ENCODE measurements at places on chromosomes 6 and 20.

DNA sequence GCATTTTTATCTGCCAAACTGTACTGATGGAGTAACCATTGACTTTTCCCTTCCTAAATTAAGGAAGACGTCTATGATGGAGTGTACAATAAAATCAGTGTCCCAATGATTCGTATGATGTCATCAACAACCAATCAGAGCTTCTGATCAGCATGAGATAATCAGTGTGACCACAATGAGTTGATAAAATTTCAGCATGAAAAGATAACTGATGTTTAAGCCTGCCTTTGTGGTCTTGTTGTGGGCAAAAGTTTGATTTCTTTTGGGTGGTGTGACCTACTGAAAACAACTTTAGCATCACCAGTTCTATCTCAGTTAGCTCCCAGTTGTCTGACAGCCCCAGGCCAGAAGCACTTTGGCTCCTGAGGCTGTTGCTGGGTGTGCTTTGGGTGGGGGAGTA is 3.3 kb downstream of the PCIF1 start:
- DNase-seq: no peak

DNA sequence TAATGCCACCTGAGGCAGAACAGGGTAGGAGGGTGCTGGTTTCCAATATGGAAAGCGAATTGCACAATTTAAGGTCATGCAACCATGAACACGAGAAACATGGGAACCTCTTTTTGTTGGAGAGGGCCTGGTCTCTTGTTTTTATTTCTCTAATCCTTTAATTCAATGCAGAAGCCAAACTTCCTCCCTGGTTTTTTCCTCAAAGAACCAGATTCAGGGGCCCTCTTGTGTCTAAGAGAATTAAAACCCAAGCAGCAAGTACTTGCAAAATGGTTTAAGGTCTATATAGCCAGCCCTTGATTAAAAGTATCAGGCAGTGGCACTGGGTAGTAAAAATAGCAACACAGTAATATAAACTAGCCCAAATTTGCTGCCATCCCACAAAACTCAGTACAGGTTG is 19.5 kb downstream of the GSTA4 start:
- no peak for DNase-seq

DNA sequence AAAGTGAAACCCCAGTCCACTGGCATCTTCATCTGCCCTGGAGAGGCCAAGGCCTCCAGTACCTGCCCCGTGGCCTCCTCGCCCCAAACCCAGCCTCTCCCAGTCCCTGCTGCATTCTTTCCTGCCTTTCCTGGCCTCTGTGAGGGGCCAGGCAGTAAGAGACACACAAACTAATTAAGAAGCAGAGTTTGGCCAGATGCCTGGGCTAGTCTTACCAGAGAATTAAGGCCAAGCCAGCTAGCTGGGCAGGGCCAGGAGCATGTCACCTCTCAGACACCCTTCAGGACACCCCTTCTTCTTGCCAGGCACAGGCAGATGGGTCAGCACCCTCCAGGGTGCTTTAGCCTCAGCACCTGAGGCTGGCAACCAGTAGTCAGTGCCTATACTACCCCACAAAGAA is 2.4 kb downstream of the MDGA1 start:
- no peak for DNase-seq

DNA sequence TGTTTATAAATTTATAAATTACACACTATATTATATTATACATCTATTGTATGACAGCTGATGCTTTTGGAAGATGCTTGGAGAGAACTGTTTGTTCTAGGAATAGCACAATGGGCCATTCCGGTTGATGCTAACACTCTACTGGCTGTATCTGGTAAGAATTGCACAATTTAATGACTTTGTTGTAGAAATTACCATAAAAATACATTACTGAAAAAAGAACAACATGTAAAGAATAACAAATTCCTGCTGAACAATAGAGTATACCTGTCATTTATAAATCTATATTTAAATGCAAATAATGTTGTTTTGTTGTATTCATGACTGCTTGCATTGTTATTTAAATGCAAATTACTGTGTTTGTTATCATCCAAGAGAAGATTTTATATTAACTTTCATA is 14.4 kb downstream of the NR2E1 start:
- DNase-seq: no peak

- DNase-seq: no peak
Measured at GRCh38 chr6:8785223-8785622, 349.9 kb upstream of the SLC35B3 start.

DNA sequence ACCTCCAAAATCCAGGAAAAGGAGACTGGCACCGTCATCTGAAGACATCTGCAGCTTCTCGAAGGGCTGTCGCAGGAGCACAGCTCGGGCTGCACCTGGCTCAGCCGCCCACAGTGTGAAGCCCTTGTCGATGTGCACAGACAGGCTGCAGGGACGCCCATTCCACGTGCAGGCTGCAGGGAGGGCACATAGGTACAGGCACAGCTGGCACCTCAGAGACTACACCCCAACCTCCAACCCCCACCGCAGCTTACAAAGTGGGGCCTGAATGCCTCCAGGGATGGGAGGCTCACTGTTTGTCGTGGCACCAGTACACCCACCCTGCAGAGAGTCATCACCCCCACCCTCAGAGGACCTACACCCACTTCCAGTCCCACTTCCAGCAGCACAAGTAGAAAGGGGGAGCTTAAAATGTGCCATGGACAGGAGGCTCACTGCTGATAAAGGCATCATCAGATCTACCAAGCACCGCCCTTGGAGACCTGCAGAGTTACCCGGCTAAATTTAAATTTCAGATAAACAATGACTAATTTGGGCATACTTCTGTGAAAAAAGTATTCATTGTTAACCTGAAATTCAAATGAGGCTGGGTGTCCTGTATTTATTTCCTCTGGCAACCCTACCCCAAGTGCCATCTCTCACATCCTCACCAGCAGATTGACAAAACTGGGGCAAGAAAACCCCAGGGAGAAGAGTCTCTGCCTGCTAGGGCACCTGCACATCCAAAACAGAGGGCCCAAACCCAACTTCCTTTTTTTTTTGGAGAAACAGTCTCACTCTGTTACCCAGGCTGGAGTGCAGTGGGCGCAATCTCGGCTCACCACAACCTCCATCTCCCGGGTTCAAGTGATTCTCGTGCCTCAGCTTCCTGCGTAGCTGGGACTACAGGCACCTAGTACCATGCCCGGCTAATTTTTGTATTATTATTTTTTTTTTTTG is 7.7 kb upstream of the CDK5RAP1 start:
- no peak for DNase-seq

DNA sequence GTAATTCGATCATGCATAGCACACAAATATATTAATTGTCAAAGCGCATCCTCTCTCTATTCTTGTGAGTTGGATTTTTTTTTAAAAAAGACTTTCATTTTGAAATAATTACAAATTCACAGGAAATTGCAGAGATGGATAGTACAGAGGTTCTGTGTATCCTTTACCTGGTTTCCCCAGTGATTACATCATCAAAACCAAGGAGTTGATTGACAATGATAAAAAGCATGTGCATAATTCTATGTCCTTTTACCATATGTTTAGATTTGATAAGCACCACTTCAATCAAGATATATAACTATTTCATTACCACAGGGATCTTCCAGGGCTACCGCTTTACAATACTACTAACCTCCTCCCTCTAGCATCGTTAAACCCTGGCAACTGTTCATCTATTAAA is 40.2 kb downstream of the CCN2 start:
- DNase-seq: no peak

DNA sequence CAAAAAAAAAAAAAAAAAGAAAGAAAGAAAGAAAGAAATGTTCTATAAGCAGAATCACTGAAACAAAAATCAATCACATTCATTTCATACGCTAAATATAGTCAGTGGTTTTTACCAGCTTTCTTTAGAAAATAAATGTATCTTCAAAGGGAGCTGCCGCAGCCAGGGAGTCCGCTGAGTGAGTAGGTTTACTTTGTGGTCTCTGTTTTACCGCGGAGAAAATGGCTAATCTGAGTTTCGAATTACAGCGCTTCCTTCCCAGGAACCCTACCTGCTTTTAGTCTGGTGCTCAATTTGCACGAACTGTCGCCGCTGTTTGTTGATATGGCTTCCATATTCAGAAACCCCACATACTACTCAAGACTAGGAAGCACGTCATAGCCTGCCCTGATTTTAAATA is 102.4 kb downstream of the TFAP2A start:
- DNase-seq: no peak

DNA sequence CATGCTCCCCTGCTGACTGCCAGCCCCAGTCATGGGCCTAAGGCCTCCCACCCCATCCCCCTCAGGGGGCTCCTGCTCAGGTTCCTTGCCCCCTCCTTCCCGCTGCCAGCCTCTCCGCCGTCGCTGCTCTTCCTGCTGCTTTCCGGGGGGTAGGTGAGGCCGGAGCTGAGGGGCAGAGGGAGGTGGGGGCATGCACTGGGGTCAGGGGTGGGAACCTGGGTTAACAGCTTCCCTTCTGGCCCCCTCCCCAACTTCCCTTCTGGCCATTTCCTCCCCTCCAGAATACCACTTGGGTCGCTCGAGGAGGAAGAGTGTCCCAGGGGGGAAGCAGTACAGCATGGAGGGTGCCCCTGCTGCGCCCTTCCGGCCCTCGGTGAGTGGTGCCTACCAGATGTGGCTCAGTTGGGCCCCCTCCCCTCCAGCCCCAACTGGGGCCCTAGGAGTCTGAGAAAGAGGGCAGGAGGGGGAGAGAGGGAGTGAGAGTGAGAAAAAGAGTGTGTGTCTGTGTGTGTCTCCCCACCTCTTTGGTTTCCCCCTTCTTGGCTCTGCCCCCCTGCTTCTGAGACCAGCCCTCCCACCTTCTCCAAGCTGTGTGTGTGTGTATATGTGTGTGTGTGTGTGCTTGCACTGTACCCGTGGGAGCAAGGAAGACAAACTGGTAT is 12.1 kb downstream of the SYNGAP1 start:
- no peak for DNase-seq

DNA sequence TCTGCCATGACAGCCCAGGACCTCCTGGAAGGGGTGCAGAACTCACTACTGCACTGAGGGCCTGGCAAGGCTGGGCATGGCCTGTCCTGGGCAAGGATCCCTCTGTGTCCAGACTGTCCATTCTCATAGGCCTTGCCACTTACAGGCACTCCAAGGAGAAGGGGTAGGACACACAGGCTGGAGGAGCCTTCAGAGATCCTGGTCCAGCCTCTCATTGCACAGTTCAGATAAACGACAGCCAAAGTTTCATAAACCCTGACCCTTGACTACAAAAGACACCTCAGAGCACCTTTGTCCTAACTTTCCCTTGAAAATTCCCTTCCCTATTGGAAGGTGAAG is 19.6 kb downstream of the TGM3 start:
- no peak for DNase-seq

DNA sequence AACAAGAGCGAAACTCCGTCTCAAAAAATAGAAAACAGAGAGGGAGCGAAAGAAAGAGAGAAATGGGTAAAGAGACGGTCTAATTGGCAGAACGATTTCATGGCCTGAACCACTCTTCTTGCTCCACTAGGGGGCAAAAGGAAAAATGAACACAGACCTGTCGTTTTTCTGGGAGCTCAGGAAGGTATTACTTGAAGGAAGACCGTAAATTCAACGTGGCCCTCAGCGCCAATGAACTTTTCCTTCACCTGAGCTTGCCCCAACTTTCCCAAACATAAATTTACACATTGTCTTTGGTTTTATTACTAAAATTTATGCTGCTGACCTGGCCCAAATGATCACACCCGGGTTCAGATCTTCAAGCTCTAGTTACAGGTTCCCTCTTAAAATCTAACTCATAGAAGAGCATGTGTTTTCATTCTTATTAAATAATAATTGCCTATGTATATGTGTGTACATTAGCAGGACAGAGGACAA is 67.3 kb downstream of the ATP9A start:
- no peak for DNase-seq

DNA sequence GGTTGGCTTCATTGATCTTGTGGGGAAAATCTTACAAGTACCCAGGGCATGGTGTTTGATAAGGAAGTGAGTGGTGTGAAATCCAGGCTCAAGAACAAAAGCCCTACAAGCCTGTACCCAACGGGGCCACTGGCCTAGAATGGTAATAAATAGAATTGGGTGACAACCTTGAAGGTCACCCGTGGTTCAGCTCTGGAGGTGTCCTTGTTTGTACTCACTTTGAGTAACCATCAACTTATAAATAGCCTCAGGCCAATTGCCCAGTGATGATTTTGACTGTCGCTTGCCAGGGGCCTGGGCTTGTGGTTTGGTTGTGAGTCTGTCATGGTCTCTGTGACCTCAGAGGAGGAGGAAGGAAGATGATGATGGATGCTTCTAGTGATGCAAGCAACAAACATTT is 87.8 kb downstream of the PHACTR3 start:
- no peak for DNase-seq

GRCh38 chr6:165835410-165835851 is 172.4 kb upstream of the PDE10A start:
- no peak for DNase-seq

GRCh38 chr20:46757754-46758678 is 48.6 kb downstream of the SLC2A10 start:
- DNase-seq: no peak

DNA sequence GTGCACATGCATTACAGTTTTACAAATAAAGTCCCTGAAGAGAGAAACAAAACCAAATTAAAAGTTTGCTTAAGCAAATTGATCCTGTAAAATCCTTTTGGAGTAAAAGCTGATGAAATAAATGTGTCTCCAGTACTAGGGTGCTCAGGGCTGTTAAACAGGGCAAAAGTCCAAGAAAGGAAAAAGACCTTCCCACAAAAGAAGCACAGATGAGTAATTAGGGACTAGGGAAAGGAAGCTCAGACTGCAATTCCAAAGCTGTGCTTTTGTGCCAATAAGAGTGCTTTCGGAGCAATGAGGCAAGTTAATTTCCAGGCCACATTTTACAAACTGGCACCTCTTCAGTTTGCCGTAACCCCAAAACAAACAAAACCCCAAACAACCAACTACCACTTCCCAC is 10.4 kb upstream of the RNF182 start:
- DNase-seq: no peak

GRCh38 chr6:152206072-152206818 is 398.8 kb downstream of the ESR1 start:
- no peak for DNase-seq

DNA sequence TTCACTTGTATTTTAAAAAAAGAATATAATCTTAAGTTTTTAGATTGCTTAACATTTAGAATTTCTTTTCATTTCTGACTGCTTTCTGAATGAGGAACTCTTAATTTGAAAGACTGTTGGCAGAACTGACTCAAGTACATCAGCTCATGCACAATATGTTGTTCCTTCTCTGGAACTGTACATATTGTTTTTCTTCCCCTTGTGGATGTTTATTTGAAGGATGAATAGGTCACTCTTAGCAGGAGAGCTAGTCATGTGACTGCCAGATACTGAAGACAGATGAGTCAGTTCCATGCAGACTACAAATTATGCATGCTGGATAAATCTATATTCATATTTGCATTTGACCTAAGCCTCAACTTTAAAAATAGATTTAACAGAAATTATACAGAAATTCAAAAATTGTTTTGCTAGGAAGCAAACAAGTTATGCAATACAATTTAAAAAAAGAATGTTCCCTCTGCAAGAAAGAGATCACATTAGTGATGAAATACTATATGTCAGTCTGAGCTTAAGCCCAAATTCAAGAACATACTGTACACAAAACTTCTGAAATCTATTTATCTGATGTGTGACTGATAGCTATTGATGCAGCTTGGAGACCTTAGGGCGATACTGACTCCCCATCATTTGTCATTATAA is 1274.9 kb upstream of the GJE1 start:
- DNase-seq: no peak

DNA sequence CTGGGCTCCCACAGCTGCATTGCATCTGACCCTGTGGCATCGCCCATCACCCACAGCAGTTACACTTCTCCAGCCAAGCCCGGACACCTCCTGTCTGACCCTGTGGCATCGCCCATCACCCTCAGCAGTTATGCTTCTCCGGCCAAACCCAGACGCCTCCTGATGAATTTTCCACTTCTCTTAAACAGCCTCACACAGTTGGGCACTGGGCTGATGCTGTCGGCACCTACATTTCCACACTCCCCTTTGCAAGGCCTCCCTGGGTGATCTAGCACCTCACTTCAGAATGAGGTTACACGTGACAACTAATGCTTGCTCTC is 175.2 kb upstream of the ARID1B start:
- no peak for DNase-seq

Measured in cortex of kidney (tissue), 1 donor.